ENCODE measurements at places on chromosomes 13 and 19.

- no peak for DNase-seq
Observed at GRCh38 chr13:99677116-99677951, 176.1 kb downstream of the TM9SF2 start.

DNA sequence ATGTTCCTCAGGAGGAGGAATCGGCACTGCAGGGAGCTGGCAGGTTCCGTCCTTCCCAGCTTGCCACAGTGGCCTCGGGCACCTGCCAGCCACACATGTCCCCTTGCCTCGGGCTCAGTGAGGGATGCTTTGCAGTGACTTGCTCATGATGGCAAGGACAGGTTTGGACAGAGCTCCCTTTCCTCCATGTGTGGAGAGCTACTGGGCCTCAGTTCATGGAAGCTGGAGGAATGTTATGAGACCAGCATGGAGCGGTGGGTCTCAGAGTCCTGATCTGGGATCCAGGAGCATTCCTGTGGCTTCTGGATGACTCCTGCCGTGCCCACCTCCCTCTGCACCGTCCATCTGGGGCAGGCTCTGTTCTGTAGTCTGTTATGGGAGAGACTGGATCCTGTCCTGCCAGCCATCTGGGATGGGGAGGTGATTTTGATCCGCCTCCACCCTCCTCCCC lies 59.2 kb downstream of the SIPA1L3 start:
- DNase-seq, result no peak

GRCh38 chr19:30857966-30858490 lies 485.8 kb downstream of the ZNF536 start:
- DNase-seq, result no peak

GRCh38 chr19:39795001-39795400 lies 16.3 kb downstream of the LEUTX start:
- no peak for DNase-seq

DNA sequence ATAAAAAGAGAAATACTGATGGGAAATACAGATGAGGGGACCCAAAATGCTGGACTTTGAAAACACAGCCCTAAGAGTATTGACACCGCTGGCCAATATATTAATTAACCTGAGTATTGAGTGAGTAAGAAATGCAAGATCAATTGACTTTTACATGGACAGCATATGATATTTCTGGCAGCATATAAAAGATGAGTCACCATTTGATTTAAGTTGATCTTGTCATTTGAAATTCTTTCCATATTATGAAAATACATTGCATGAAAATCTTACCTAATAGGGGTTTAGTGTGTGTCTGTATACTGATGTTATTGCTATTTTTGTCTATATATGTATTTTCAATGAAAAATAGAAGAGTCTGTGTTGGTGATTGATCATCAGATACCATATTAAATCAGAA lies 619.6 kb downstream of the KCTD12 start:
- no peak for DNase-seq

DNA sequence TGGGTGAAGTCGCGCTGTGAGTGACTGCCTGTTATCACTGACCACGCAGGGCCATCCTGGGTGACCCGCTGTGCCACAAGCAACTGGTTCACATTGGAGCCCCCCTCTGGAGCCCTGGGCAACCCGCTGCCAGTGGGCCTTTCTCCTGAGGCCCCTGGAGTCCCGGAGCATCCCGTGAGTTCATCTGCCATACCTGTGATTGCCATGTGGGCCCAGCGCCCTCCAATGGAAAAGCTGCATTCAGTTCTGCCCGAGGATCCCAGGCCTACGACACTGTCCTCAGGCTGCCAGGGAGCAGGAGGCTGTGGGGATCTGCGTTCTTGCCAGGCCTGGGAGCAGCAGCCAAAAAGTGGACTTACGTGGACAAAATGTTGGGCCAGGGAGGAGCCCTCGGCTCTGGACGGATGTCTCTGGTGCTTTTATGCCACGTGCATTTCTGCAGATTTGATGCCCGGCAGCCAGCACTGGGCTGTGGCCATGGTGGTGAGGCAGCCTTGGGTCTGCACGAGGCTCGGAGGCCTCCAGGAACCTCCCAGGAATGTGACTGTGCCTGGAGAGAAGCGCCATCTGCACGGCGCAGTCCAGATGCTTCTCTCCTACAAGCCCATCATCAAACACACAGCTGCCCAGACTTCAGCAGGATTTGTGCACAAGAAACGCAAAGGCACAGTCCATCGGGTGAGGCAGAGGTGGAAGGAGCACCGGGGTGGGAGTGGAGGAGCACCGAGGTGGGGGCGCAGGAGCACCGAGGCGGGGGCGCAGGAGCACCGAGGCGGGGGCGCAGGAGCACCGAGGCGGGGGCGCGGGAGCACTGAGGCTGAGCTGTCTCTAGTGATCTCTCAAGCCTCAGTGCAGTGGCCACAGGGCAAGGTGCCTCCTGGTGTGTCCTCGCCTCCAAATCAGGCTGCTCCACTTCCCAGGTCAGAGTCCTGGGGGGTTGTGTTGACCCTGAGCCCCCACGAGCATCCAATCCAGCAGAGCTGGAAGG lies 44.0 kb downstream of the C13orf46 start:
- DNase-seq, result no peak

GRCh38 chr13:23512762-23513395 lies 57.3 kb upstream of the TNFRSF19 start:
- no peak for DNase-seq

- no peak for DNase-seq
Observed at GRCh38 chr13:77535448-77535847, at the start of gene SCEL. Gene SCEL (plus strand): TSS chr13:77535706. CDS start chr13:77555876, 20,170 bp downstream.

GRCh38 chr13:108734676-108735075 lies 105.3 kb downstream of the MYO16 start:
- no peak for DNase-seq

GRCh38 chr13:111115965-111116521 lies 933 bp downstream of the ARHGEF7 start:
- DNase-seq, result no peak

GRCh38 chr19:47056411-47056810 lies 8.0 kb upstream of the TMEM160 start:
- no peak for DNase-seq

DNA sequence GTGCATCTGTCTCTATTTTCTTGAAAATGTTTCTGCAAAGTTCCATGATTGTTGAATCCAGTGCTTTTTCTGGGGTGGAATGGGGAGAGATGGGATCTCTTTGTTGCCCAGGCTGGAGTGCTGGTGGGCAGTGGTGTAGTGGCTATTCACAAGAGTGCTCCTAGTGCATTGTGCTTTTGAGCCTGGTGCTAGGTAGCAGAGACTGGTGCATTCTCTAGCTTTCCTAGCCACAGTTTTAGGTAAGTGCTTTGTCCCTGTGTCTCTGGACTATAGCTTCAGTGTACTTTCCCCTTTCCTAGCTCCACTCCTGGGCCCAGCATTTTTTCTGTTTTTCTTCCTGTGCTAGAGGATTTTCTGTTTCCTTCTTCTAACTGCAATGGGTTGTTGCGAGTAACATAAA lies 825.6 kb downstream of the SLITRK6 start:
- DNase-seq, result no peak

DNA sequence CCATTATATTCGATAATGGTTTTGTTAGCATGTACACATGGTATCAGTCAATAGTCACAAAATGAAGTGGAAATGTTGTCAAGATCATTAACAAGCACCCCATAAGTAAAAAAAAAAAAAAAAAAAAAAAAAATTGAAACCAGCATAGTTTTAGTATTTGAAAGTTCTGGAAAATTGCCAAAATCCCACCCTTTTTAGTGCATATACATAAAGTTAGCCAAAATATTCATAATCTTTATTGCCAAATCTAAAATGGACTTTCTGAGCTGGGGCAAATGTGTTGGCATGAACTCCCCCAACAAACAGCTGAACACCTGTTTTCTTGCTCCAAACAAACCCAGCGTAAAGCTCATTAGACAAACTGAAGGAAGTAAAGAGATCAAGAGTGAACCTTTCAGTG lies 73.9 kb downstream of the MZT1 start:
- DNase-seq, result no peak

DNA sequence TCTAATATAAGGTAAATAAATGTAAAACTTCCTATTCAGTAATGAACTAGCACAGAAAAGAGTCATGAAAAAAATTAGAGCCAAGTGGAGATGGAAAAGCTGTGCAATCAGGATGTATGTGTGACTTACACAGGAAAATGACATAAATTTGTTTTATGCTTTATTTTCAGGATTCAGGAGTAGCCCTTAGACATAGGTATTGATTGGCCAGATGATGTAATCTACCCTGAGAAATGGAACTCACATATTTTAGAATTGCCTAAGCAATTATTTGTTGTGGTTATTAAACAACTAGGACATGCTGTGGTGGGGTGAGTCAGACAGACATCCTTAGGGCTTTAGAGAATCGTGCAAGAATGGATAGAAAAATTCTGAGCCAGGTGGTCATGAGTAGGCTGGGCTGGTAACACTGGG lies 110.6 kb downstream of the PCDH9 start:
- no peak for DNase-seq

DNA sequence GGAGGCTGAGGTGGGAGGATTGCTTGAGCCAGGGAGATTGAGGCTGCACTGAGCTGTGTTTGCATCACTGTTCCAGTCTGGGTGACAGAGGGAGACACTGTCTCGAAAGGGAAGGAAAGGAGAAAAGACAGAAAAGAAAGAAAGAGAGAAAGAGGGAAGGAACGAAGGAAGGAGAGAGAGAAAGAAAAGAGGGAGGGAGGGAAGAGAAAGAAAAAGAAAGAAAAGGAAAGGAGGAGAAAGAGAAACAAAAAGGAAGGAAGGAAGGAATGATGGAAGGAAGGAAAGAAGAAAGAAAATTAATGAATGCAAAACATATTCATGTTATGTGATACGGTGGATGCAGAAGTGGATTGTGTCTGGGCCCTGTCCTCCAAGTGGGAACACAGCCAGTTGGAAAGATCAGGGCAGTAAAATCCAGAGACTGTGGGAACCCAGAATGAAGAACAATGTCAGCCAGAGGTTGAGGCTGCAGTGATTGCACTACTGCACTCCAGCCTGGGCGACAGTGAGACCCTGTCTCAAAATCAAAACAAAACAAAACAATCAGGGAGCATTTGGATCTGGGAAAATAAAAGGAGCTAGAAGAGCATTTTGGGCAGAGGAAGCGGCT lies 6.2 kb downstream of the PHLDB3 start:
- no peak for DNase-seq

- DNase-seq, result no peak
Observed at GRCh38 chr13:48852911-48853727, 122.6 kb upstream of the FNDC3A start.

GRCh38 chr13:32165796-32166195 lies 134.2 kb downstream of the FRY start:
- DNase-seq, result no peak

- no peak for DNase-seq
Observed at GRCh38 chr19:29139227-29139626, 73.7 kb downstream of the UQCRFS1 start.

GRCh38 chr13:108278466-108278865 lies 8.9 kb downstream of the TNFSF13B start:
- DNase-seq, result no peak

- no peak for DNase-seq
Observed at GRCh38 chr13:74444161-74444571, 310.0 kb upstream of the KLF12 start.

DNA sequence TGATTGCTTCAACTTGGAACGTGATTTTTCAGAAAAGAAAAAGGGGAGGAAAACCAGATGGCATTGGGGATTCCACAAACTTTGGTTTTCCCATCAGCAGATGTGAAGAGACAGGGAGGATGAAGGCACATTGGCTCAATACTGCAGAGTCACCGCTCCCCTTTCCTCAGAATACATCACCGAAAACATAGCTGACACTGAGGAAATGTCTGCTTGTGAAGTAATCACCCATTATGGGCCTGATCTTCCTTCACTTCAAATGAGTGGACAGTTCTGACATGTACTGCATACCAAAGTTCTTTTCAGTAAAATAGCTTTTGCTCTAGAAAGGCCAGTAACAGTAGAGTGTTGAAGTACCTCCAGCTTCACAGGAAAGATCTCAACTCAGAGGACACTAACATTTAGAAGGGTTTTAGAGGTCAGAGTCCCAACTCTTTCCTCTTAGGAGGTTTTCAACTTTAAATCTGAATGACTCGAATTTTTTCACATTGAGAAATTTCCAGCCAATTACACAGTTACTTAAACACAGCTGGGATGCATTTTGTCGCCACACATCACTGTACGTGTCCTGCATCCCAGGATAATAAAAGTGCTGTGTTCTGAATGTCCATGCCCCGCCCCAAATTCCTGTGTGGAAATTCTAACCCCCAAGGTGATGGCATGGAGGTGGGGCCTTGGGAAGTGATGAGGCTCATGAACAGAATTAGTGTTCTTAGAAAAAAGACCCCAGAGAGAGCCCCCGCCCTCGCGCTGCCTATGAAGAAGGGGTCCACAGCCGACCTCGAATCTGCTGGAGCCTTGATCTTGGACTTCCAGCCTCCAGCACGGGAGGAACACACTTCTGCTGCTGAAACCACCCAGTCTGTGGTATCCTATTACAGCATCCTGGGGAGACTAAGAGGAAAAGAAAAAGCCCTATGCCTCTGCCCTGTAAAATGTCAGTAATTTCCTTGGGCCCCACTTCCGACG lies 77.7 kb downstream of the COL4A1 start:
- no peak for DNase-seq

DNA sequence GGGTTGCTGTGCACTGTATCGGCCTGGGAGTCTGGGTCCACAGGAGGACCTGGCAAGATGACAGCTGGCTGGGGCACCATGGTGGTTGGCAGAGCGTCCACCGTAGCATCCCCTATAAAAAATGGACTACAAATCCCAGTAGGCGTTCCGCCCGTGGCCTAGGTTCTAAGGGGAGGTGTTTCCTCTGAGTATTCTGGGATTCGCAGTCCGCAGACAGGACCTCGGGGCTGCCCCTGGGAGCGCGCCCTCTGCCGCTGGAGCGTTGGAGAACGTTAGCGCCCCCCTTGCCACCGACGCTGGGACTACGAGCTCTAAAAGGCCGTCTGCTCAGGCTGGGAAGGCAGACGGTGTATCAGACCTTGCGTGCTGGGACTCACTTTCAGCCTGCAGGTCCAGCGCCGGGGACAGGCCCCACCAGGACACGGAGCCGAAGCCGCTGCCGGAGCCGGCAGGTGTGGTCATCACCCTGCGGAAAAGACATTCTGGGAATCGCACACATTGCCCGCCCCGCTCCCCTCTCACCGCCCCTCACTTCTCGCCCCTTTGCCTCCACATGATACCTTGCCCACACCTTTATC lies 372 bp downstream of the DNAAF3 start:
- no peak for DNase-seq

DNA sequence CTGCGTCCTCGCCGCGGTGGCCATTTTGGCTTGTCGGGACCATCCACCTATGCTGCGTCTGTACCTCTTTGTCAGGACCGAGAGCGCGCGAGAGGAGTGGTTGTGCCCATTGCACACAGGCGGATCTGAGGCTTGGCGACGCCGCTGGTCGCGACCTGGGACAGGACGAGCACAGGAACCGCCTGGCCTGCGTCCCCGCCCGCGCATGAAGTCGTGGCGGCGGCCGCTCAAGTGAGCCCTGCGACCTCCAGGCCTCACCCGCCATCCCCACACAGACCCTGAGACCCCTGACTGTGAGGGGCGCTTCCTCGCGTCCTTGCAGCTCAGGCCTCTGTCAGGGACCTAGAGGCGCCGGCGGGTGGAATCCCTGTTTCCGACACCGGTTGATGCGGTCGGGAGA lies 16.8 kb downstream of the ZNF586 start:
- DNase-seq, result no peak

DNA sequence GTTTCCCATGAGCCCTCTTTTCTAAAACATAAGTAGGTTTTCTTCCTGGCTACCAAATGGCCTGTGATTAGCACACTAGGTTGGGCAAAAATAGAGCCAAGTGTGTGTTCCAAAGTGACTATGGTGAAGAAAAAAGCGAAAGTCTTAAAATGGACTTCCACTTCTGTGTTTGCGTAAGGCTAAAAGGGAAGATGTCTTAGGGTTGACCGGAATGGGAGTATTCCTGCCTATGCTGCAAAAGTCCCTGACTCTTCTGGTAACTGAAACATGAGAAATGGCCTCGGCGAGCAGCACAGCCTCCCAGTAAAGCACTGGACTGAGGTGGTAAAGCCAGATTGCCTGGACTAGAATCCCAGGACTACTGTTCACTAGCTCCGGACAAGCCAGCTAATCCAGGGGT lies 2.4 kb upstream of the FPR1 start:
- DNase-seq, result no peak

Measured in stimulated activated CD4-positive, alpha-beta T cell treated with anti-CD3 and anti-CD28 coated beads, TNF-alpha, amount 100 ng/mL, for 1 hour (primary cell).